ENCODE measurements at places on chromosomes 7 and 10.

DNA sequence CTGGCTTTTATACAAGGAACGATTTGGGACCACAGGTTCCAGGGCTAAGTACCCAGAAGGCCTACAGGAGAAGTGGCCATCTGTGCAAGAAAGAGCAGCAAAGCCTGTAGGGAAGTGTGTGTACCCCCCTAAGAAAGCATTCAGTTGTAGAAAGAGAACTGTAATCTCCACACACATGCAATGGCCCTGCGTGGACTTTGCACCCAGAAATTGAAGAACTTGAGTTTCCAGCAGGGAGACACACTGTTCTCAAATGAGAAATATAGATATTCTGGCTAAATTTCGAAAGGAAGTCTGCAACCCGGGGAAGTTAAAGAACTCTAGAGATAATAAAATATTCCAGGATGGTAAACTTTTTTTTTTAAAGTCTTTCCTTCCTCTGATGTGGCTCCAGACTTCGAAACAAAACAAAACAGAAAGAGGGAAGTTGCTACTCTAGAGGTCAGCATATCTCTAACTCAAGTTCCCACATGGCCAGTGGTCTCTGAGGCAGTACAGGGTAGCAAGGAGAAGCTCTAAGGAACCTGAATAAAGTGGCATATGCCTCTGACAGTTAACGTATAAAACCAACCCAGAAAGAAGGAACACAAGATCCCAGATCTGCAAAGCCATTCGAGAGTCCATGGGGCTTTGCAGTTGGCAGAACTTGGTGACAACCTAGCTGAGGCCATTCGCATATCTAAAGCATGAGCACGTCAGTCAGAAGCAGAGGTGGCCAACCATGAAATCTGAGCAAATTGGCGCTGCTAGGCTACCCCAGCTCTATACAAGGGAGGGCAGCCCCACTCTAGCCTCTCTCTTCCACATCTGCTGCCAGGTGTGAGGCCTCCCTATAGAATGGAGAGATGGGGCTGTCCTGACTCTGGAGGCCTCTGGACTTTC, 56.6 kb downstream of the ELMO1 start:
- DNase-seq, result no peak

GRCh38 chr10:86178401-86179152, 188.0 kb downstream of the GRID1 start:
- DNase-seq, result no peak

GRCh38 chr7:88344956-88345832, 38.5 kb upstream of the STEAP4 start:
- no peak for DNase-seq

GRCh38 chr7:145082366-145083161, 246.7 kb upstream of the TPK1 start:
- DNase-seq, result no peak

DNA sequence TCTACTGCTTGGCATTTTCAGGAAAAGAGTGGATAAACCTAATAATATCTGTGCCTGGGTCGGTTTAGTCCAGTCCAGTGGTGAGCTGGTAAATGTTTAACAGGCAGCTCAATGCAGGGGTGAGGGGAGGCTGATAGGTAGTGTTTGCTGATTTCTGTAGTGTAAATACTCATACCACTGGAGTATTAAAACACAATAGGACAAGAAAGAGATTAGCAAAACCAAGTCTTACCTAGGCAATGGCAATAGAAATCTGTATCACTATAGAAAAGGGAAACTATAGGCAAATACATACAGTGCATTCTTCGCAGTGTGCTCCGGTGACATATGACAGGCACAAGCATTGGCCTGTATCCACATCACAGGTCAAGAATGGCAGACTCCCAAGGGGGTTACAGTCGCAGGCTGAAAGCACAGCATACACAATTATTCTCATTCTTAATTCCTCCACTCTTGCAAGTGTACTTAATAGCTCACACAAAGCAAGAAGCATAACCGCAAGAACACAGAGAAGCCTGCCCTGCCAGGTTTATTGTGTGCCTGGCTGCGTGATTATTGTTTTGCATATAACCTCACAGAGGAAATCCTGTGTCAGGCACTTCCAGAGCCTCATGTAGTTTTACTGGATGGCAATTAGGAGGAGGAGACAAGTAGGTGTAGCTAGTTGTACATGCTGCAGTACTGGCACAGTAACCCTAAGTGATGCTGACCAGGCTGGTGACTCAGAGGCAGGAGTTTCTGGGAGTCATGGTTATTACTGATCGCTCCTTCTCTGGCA, 35.0 kb downstream of the LAMB4 start:
- no peak for DNase-seq

- DNase-seq, result no peak
Observed at GRCh38 chr10:77620731-77621130, 16.9 kb downstream of the KCNMA1 start.

GRCh38 chr10:125820701-125821100, 2.4 kb downstream of the UROS start:
- no peak for DNase-seq

DNA sequence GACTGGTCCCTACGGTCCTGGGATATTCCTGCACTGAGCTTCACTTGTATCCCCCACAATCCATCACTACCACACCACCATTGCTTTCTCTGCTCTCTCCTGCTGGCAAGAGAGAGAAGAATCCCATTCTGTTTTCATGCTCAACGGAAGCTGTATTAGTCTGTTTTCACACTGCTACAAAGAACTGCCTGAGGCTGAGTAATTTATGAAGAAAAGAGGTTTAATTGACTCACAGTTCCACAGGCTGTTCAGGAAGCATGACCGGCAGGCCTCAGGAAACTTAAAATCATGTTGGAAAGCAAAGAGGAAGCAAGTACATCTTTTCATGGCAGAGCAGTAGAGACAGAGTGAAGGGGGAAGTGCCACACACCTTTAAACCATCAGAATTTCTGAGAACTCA, 260.4 kb upstream of the LYZL1 start:
- no peak for DNase-seq

- DNase-seq, result no peak
Observed at GRCh38 chr7:156665101-156665500, 24.5 kb downstream of the RNF32 start.

GRCh38 chr10:31001740-31002139, 29.9 kb downstream of the ZNF438 start:
- DNase-seq, result no peak

- DNase-seq, result no peak
Observed at GRCh38 chr10:96646751-96647166, 59.9 kb upstream of the TM9SF3 start.

DNA sequence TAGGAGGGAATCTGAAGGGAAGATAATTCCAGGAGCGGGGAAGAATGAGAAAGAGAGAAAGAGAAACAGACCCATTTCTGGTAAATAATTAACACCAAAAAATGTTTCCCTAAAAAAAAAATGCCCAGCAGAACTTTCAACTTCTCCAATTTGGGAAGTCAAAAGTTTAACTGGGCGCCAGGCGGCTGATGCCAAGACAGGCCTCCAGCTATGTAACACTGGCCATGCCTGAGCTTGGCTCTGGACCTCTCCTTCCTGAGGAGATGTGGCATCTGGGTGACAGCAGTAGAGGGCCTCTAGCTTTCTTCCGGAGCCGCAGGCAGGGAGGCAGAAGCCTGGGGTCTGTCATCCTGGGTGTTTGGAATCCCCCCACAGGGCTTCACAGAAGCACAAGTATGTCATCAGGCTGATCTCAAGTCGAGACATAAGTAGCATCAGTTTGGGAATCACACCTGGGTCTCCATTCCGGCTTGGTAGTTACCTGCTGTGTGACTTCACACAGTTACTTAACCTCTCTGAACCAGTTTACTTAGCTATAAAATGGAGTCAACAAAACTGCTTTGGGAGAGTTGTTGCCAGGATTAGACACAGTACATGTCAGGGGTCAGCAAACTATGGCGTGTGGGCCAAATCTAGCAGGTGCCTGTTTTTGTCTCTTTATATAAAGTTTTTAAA, 50.5 kb upstream of the TCF7L2 start:
- DNase-seq, result no peak

DNA sequence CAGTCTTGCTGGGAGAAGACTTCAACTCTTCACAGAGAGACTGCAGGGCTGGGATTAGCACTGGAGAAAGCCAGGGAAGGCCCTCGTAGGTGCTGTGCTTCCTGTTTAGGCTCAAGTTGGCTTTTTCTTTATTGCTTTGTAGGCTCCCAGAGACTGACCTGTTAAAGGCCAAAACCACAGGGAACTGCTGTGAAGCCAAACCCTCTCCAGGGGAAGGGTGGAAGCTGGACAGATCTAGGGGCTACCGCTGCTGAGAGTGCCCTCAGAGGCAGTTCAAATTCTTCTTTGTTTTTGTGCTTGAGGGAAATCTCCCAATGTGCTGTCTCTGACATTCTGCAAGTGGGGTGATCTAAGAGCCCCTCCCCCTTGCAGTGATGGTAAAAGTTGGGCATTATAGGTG, 198.4 kb downstream of the CNTNAP2 start:
- DNase-seq, result no peak

DNA sequence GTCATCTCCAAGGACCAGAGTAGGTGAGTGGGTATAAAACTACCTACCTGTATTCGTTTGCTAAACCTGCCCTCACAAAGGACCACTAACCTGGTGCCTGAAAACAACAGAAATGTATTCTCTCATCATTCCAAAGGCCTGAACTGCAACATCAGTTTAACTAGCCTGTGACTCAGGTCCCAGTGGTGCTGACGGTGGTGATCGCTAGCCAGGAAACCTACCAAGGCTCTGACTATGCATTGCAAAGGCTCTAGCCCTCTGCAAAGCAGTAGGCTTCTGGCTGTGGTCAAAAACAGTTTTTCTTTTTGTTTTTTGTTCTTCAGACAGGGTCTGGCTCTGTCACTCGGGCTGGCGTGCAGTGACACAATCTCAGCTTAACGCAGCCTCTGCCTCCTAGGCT, 107.5 kb downstream of the NPTX2 start:
- no peak for DNase-seq

DNA sequence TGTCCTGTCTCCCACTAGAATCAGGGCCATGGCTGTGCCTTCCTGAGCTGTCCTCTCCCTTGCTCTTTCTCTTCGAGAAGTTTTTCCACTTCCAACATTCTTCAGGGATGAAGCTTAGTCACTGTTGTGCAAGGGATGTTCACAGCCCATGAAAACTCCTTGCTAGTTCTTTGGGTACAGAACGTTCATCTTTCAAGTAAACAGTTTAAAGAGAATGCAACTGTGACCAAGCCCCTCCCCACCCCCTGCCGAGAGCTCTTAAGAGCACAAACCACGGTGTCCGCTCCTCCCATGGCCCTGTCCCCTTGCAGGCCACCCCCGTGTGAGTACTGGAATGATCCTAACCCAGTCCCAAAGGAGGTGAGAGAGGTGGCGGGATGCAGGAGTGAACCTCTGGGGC, 161.1 kb upstream of the RHEB start:
- DNase-seq, result no peak

- DNase-seq, result no peak
Observed at GRCh38 chr10:77552252-77552651, 85.4 kb downstream of the KCNMA1 start.

DNA sequence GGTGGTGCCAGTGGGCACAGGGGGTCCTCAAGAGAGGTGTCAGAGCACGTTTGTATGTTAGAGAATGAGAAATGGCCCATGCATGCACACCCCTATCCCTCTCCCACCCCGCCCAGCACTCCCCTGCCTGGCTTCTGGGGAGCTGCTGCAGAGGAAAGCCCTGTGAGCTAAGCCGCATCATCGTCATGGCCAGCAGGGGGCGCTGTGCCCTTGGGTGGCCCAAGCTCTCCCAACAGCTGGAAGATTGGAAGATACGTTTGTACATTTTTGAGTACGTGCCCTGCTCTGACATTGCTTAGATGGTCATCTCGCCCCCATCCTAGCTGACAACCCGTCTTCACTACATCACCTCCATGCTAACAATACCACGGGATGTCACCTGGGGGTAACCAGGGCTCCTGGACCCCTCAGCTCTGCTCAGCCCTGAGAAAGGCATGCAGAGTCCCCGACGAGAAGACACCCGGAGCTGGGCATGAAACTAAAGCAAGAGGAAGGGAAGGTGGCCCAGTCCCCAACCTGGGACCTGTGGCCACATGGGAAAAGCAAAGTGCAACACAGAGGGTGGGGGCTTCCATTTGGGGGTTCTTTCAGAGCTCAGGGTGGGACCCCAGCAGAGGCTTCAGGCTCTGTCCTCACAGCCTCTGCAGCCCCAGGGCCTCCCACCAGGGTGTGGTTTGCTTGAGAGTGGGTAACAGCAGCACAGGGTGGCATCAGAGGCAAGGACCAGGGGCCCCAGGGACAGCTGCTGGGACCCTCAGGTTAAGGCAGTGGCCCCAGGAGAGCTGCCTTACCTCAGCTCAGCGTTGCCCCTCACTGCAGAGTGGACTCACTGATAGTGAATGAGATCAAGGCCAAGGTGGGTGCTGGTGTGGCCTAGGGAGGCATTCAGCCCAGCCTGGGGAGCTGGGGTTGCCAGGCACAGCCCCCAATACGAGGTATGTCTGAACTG, 136.6 kb downstream of the PTPN20 start:
- DNase-seq, result peak; percentile 11

DNA sequence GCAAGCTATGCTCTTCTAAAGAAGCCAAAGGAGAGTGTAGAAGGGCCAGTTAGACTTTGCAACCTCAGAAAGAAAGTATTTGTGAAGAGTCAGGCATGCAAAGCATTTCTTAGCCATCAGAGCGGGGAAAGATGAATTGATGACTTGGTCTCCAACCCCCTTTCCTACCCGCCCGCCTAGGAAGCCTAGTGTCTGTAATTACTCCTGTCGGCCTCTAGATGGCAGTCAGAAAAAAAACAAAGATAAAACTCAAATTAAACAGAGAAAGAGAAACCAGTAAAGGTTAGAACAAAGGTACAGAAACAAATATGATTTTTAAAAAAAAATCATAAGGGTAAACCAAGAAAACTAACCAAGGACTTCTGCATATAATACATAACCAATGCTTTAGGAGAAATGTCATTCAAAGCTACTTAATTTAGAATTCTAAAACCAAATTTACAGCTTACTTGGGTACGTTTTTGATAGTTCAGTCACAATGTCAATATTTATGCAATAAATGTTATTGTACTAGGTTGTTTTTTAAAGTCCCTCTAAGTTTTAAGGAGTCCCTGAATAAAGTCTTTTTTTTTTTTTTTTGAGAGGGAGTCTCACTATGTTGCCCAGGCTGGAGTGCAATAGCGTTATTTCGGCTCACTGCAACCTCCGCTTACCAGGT, 97.6 kb downstream of the LYZL1 start:
- no peak for DNase-seq

- no peak for DNase-seq
Observed at GRCh38 chr10:12466704-12467305, 117.5 kb downstream of the CAMK1D start.

Measured in esophagus squamous epithelium (tissue), 5 donors.